ENCODE measurements at places on chromosomes 7 and 10.

DNA sequence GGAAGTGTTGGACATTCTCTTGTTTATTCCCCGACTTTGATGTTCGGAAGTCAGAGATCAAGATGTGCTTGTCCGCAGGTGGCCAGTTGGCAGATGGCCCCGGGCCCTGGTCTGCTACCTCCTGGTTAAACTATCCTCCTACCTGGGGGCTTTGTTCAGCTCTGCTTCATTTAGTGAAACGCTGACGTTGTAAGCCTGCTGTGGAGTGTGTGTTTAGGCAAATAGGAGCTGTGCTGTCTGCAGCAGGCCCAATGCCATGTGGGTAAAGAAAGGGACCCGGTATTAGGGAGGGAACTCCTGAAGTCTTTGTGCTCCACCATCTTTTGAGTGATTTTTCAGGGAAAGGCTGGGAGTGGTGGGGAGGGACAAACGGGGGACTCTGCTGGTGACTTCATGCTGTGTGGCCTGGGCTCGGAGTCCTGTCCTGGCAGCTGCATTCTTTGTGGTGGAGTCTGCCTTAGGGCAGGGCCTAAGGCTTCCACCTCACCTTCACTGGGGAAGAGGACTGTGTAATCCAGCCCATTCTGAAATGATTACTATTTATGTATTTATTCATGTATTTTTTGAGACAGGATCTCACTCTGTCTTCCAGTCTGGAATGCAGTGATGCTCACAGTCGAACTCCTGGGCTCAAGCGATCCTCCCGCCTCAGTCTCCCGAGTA lies 171.1 kb upstream of the KLF6 start:
- no peak for DNase-seq

DNA sequence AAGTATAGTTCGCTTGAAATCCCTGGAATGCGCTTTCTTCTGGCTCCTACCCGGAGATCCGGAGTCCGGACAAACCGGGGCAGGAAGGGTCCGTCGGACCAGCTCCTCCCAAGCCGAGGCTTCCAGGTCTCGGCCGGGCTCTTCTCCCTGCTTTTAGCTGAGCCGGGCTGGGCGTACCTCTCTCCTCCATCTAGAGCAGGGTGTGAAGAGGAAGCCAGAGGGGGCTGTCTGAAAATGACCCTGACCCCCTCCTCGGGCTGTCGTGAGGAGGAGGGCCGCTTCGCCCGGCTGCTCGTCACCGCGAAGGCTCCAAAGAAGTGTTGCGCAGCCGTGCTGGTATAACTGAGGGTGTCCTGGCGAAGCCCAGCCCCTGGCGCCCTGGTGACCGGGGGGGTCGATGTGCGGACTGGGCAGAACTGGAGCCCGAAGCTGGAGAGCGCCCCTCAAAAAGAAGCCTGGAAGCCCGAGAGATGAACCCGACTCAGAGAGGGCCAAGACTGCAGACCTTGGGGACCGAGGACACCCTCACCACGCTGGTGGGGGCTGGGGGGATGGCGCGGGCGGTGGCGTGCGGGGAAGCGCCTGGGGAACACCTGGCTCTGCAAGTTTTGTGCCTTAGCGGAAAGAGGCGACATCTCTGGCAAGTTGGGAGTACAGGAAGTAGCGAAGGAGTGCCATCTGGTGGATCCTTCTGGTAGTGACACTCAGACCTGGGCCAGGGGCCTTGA lies 5.7 kb downstream of the KAZALD1 start:
- peak; percentile 69 for DNase-seq

- DNase-seq = no peak
These were observed 124.4 kb upstream of the RNF32 start for GRCh38 chr7:156515911-156516790.

DNA sequence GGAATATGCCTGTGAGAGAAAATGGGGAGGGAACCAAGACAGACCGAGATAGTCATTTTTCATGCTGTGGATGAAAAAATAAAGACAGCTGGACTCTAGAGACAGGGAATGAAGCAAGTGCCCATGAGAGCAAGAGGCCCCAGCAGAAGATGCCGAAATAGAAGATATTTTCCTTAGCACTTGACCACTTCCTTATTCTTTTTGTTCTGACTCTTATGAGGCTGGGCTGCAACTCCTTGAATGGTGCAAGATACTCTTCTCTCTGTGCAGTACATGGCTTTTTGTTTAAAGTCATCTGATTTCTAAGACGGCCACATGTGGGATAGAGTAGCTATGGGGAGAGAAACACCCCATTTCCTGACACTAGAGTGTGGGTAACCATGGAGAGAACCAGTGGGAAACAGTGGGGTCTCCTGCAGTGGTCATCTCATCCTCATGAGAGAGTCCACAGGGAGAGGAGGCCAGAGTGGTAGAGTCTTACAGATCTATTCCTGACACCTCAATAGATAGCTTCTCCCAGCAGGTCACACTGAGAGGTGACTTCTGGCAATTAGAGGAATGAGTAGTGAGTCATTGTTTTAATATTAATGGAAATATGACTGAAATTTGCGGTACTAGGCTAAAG lies 18.0 kb upstream of the VCL start:
- no peak for DNase-seq

DNA sequence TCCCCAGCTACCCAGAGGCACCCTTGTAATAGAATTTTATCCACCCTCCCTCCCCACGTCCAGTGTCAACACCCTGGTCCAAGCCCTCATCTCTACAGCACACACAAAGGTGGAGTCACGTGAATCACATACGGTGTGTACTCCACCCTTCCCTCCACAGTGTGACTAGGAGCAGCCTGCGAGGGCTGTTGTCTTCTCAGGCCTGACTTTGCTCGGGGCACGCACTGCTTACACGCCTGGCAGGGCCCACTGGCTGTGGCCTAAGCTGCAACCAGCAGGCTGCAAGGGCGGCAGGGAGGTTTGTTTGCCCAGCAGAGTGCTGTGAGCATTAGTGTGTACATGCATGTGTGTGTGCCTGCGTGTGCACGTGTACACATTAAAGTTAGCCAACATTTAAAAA lies 93.7 kb downstream of the COBL start:
- DNase-seq = no peak

- DNase-seq = no peak
These were observed 6.9 kb downstream of the FRAT2 start for GRCh38 chr10:97327348-97328294.

All from stimulated activated CD4-positive, alpha-beta T cell treated with anti-CD3 and anti-CD28 coated beads, Interleukin-1b, Interleukin-23, amount 100 ng/mL, for 24 hours (primary cell).